ENCODE measurements at places on chromosomes 6 and 20. TPM values are rescaled to one million over a fixed set of nuclear protein-coding genes. Genes with fewer than 3 reads are reported as not detected.

The SYCP2L gene
- 0.38 TPM for total RNA-seq

The TULP1 gene
- total RNA-seq = 0.29 TPM

The DEFB132 gene
- total RNA-seq = not detected

The DDO gene
- 19.7 TPM for total RNA-seq

The OR12D3 gene
- total RNA-seq = not detected

The COL9A3 gene
- 5.7 TPM for total RNA-seq

The C20orf202 gene
- total RNA-seq = 0.15 TPM

The OTOR gene
- not detected for total RNA-seq

The CST3 gene
- total RNA-seq = 963 TPM
